ENCODE measurements at places on chromosomes 5 and 9. TPM values are rescaled to one million over a fixed set of nuclear protein-coding genes. Genes with fewer than 3 reads are reported as not detected.
A peak's percentile ranks its signal among the peaks of the same experiment; 100 is the strongest.

The RFK gene
- total RNA-seq: 19.4 TPM

The ANKRD18B gene
- total RNA-seq: 1.2 TPM

The SLC34A3 gene
- total RNA-seq: 0.23 TPM

- DNase-seq: no peak
Measured at GRCh38 chr5:134223406-134224248, 2.2 kb downstream of the PPP2CA start.

GRCh38 chr9:124183772-124184171 is 74.0 kb upstream of the NEK6 start:
- DNase-seq: no peak

DNA sequence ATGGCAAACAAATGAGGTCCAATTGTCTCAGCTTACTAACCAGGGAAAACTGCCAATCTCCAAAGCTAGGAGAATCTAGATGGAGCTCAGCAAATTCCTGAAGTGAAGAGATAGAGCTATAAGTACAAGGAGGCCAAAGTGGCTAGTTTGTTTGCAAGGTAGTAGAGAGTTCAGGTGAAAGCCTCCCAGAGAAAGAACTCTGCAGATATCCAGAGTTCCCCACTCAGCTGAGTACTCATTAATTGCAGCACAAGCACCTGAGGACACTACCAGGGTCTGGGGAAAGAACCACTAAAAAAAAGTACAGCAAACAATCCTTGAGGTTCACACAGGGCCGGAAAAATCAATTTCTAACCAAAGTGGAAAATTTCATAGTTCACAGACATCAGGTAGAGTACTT is 250.9 kb downstream of the TMEM232 start:
- DNase-seq: no peak

DNA sequence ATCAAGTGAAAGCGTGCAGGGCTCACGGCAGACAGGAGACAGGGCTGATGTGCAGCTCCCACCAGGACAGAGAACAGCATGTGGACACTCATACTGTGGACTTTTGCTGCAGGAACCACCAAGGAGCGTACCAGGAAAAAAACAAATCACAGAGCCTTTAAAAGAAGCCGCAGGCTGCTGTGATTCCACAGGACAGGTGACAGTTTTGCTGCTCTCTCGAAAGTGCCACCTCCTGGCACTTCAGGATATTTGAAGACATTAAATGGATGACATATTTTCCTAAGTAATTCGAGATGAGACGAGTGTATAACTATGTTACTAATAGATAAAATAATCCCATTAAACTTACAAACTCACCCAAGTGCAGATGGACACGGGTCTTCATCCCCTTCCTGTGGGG is 29.3 kb downstream of the ZDHHC11 start:
- DNase-seq: no peak

DNA sequence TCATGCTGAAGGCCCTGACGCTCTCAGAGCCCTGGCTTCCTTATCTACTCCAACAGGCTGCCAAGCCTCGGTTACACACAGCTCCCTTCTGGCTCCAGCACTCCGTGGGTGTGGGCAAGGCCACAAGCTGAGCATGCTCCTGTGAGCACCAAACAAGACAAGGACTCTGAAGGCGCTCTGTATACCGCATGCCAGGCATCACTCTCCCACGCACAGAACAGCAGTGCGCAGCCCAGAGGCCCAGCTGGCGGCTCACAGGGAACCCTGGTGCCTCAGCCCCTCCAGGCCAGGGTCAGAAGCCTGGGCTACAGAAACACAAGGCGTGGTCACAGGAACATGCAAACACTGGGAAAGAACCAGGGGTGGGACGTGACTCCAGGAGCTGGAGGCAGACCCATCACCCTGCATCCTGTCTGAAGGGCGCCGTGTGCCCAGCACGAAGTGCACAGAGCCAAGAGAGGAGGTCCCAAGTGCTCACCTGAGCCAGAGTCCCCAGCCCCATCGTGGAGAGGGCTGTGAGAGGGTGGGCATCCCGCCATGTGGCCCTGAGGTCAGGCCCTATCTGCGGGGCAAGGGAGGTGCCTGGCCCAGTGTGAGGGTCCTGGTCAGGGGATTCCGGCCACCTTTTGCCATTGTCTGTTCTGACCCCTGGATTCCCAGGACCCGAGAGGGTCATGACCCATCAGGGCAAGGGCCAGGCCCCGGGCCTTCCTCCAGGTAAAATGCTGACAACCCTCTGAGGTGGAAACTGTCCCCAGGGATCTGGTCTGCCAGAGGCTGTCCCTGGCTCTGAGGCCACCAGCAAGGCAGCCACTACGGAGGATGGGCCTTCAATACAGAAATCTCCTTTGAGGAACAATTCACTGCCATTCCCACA is 54.7 kb downstream of the COL23A1 start:
- peak; percentile 63 for DNase-seq

GRCh38 chr9:108676355-108676754 is 179.4 kb downstream of the ACTL7B start:
- DNase-seq: no peak

DNA sequence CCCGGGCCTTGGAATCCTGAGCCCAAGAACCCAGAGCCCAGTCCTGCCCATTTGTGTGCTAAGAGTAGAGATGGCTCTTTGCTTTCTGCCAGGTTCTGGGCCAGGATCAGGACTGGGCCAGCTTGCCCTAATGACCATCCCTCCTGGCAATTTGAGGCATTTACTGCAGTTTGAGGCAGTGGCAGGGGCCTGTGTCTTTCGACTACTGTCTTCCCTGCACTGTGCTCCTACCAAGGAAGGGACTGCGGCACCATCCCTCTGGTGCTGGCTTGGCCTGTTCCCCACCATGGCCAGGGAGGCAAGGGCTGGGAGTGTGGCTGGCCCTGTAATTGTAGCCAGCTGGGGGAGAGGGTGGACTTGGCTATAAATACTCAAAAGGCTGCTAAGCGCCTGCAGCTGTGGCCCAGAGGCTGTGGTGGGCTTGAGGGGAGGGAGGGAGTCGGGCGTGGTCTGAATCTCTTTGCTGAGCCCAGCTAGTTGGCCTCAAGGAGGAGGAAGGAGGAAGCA is 4.6 kb downstream of the ENHO start:
- DNase-seq: no peak
